ENCODE measurements at places on chromosomes 4 and X.

- DNase-seq = peak; percentile 36
Measured at GRCh38 chr4:156971165-156971675, 379 bp downstream of the PDGFC start.

DNA sequence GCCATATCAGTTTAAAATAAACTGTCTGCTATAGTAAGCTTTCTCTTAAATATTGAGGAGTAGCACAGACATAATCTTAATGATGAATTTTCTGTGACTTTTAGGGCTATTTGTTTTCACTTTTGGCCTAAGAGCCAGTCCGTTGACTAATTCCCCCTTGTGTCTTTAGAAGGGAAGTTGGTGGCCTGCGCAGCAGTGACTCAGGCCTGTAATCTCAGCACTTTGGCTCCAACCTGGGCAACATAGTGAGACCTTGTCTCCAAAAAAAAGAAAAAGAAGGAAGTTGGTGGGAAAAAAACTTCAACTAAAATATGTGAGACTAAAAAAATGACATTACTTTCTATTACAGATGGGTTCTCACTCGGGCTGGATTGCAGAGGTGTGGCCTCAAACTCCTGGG is 3.4 kb downstream of the NCAPG start:
- DNase-seq = no peak

- no peak for DNase-seq
Measured at GRCh38 chr4:123833171-123833643, 436.6 kb downstream of the SPRY1 start.

DNA sequence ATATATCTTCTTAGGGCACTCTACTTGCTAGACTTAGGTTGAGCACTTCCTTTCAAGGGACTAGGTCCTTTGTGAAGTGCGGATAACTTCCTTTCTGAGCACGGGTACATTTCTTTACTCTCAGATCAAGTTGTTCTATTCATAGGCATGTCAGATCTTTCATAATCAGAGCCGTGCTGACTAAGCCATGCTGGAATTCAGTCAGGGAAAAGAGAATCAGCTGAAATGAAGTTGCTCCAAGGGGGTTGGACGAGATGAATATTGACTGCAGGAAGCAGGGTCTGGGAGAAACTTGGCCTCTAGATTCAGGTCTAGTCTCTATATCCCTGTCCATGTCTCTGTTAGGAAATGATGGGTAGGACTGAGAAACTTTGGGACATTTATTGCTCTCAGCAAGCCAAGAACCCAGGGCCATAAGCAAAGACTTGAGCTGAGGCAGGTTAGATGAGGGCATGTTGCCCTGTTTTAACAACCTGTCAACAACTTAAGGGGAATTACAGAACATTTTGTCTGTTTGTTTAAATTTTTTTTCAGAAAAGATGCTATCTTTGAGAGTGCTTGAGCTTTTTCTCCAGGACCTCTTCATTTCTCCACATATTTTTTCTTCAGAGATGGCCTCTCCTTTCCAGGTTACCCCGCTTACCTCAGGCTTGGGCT is 28.3 kb downstream of the AREG start:
- peak; percentile 20 for DNase-seq

DNA sequence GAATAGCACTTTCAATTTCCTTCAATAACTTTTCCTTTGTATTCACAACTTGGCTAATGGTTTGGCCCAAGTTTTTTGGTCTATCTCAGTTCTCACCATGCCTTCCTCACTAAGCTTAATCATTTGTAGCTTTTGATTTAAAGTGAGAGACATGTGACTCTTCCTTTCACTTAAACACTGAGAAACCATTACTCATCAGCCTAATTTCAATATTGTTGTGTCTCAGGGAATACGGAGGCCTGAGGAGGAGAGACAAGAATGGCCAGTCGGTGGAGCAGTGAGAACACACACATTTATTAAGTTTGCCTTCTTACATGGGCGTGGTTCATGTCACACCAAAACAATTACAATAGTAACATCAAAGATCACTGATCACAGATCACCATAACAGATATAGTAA is 56.7 kb downstream of the TSPAN5 start:
- no peak for DNase-seq

DNA sequence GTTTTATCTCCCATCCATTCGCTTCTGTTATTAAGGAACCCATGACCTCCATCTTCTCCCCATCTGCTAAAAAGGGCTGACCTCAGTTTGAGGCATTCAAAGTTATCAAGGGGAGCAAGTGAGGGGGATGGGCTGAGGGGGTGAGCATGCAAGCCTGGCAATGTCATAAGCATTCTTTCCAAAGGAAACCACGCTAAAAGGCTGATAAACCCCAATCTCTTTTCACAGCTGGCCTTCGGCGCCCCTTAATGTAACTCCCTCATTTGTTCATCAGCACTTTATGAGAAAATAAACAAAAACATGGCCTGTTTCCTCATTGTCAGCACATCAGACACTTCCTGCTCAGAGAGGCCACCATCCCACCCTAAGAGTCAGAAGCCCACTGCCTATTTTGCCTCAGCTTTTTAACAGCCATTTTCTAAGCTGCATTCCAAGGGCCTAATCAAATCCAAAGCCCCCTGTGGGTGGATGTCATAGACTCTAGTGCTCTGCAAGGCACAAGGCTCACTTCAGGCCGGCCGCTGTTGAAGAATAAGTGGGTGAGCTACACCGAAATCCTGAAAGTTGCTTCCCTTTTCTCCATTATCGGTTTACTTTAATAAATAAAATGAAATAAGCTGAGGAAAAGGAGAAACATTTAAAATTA is 92.0 kb upstream of the SRD5A3 start:
- DNase-seq = no peak

DNA sequence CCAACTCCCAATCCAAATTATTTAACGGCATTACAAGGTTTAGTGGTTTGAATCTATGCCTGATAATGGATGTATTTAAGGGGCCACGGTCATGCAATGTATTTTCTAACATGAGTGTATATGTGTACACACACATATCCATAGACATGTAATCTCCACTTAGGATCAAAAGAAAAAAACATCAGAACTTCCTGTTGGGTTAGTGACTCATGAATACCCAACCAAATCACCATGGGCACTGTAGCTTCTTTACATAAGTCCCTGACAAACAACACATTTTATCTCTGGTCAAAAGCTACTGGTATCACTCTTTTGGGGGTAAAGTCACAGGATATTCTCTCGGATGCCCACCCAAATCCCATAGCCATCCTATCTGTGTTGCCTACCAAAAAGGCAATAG is 36.5 kb upstream of the TFDP3 start:
- no peak for DNase-seq

DNA sequence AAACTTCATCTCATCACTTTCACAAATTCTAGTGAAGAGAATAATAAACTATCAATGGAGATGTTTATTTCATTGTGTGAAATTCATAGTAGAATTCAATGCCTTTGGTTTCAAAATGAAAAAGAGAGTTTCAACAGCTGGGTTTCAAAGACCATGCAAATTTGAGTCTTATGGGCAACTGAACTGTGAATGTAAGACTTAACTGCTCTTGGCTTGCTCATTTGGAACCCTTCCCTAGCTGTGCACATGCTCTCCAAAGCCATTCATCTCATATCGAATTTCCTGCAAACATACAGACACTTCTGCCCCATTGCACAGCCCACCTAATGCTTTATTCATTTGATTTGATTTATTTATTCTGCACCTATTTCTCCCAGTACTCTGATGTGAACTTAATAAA is 154.5 kb downstream of the GRXCR1 start:
- no peak for DNase-seq

DNA sequence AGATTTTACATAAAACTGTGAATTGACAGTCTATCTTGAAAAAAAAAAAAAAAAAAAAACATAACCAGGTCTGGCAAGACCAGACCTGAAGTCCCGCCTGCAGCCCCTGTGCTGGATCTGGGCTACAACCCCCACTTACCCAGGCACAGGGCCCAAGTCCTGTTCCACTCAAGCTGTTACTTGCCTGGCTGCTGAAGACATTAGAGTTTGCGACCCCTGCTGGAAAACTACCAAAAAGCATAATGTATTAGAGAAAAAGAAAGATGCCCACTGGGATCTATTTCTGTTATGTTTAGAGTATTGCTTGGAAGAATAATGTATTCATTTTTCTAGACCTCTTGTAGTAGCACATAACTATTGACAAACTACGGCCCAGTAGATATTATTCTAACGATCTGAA is 4.7 kb downstream of the HS3ST1 start:
- DNase-seq = no peak

GRCh38 chrX:69321006-69321655 is 155.9 kb upstream of the PJA1 start:
- DNase-seq = no peak

- no peak for DNase-seq
Measured at GRCh38 chr4:64068096-64068495, 341.2 kb downstream of the TECRL start.

GRCh38 chr4:1151541-1151940 is 20.8 kb downstream of the SPON2 start:
- no peak for DNase-seq

- no peak for DNase-seq
Measured at GRCh38 chr4:156109943-156110900, 156.6 kb upstream of the CTSO start.

- no peak for DNase-seq
Measured at GRCh38 chr4:988726-989721, 2.2 kb downstream of the IDUA start.

All from head of caudate nucleus (tissue), 42 donors.